ENCODE measurements at places on chromosomes 3 and 15. TPM values are rescaled to one million over a fixed set of nuclear protein-coding genes. Genes with fewer than 3 reads are reported as not detected.

DNA sequence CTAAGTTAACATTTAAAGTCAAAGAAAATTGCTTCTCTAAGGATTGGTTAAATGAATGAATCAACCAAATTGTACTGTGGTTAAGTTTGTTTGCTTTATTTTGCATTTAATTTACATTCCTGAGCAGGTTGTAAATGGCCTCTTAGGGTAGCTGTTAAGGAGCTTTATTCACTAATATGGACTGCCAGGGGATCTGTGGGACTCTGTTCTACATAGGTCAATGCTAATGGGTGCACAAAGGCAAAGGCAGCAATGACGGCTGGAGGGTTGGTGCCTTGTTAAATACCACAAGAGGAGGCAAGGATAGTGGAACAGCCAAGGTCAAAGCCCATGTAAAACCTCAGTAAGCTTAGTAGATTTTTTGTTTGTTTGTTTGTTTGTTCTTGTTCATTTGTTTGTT is 89.3 kb upstream of the P2RY1 start:
- DNase-seq = no peak

DAPK2 gene
- 3.4 TPM for polyA plus RNA-seq

EAF2 gene
- polyA plus RNA-seq = 9.9 TPM

SNX22 gene
- polyA plus RNA-seq = 0.99 TPM

All from muscle of arm (tissue), 14 donors.